Cerebellar nuclear complex (tissue), 1 donor: ENCODE measurements at places on chromosomes 16 and 17.

DNA sequence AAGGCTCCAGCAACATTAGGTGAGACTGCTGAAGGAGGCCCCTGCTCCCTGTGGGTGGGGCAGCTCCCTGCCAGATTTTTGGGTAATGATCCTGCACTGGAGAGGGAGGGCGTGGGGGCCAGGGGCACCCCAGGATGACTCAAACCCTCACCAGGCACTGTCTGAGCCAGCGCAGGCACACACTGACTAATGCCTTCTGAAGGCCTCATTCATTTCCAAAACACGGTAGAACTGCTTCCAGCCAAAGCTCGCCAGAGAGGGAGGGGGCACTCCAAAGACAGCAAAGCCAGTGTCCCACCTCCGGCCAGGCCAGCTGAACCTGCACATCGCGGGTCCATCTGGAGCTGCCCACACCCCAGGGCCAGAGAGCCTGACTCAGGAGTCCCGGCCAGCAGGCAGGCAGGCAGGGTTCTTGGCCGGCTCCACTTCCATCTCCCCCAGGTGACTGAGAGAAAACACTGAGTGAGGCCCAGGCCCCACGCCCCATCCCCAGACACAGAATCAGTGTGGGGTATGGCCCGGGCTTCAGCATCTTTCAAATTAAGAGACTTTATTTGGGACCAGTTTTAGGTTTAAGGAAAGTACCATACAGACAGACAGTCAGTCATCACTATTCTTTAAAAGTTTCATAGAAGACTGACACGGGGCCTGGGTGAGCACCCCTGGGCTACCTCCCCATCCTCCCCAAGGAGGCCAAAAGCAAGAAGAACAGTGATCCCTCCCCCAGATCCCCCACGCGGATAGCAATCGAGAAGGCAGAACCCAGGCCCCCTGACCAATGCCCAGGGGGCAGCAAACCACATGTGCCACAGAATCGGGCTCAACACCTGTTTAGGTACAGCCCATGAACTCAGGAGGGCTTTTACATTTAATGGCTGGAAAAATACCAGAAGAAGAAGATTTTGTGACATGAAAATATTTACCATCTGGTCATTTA, 2.3 kb downstream of the PIEZO1 start:
- no peak for DNase-seq

DNA sequence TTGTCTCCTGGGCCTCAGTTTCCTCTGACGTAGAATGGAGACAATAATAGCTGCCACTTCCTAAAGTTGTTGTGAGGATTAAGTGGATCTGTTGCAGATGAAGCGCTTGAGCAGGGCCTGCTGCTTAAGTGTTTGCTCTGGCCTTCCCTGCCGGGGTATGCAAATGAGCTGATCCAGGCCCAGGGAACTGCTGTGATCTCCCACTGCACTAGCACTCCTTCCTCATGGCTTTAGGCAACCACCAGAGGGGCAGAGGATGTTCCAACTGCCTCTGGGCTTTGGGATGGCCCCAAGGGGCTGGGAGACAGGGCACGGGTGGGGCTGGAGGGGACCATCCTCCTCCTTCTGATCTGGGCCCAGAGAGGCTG, 6.2 kb downstream of the SBK1 start:
- DNase-seq: no peak

DNA sequence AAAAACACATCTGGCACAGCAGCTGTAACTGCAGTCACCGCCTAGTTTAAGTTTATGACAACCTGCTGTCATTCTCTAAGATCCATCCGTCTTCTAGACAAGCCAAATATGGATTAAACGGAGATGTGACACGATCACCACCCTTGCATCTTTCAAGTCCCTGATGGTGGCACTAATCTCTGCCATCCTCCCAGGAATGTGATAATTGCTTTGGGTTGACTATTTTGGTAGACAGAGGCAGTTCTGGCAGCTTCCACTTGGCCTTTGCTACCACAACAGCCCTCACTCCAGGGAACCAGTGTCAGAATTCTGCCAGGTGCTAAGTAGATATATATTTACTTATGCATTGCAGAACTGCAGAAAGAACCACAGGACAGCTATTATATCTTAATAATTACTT, 81.3 kb downstream of the ADCY9 start:
- no peak for DNase-seq

DNA sequence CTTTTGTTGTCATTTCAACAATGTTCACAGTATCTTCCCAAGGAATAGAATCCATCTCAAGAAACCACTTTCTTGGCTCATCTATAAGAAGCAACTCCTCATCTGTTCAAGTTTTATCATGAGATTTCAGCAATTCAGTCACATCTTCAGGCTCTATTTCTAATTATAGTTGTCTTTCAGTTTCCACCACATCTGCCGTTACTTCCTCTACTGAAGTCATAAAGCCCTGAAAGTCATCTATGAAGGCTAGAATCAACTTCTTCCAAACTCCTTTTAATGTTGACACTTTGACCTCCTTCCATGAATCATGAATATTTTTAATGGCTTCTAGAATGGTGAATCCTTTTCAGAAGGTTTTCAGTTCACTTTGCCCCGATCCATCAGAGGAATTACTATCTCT, 102.1 kb downstream of the CDH13 start:
- no peak for DNase-seq

GRCh38 chr17:9174779-9175574, 153.7 kb downstream of the NTN1 start:
- DNase-seq: no peak

- no peak for DNase-seq
Observed at GRCh38 chr17:48328457-48328856, 101.6 kb downstream of the SKAP1 start.

- DNase-seq: no peak
Observed at GRCh38 chr16:13448346-13448745, 471.6 kb upstream of the ERCC4 start.

GRCh38 chr17:59439262-59439661, 107.8 kb downstream of the YPEL2 start:
- DNase-seq: no peak

GRCh38 chr16:53911513-53911912, 207.6 kb downstream of the FTO start:
- no peak for DNase-seq

GRCh38 chr17:42819939-42820535, 4.0 kb downstream of the BECN1 start:
- no peak for DNase-seq

DNA sequence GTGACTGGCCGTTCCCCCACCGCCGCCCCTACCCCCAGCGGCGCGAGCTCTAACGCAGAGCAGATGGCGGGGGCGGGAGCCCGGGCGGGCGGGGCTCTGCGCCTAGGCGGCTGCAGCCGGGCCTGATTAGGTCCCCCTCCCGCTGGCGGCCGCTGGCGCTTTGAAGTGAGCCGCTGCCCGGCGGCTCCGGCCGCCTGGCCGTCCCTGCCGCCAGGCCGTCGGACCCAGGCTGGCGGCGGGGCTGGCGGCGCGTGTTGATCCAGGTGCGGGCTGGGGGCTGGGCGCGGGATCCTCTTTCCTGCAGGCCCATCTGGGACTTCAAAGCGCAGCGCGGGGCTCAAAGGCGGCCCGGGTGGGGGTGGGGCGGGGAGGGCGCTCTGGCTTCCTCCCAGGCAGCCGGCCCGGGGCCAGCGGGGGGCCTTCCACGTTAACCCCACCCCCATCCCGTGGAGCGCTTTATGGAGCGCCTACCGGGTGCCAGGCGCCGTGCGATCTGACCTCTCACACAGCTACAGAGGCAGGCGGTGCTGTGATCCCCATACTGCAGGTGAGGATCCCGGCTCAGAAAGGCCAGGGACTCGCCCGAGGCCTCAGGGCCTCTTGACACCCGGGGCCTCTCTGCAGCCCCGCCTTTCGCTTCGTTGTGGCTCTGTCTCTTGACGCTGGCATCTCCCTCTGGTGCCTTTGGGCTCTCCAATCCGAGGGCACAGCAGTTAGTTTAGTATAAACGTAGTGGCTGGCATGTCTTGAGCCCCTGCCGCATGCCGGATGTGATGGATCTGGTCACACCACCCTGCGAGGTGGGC, 80.0 kb upstream of the NKD1 start:
- DNase-seq: no peak

DNA sequence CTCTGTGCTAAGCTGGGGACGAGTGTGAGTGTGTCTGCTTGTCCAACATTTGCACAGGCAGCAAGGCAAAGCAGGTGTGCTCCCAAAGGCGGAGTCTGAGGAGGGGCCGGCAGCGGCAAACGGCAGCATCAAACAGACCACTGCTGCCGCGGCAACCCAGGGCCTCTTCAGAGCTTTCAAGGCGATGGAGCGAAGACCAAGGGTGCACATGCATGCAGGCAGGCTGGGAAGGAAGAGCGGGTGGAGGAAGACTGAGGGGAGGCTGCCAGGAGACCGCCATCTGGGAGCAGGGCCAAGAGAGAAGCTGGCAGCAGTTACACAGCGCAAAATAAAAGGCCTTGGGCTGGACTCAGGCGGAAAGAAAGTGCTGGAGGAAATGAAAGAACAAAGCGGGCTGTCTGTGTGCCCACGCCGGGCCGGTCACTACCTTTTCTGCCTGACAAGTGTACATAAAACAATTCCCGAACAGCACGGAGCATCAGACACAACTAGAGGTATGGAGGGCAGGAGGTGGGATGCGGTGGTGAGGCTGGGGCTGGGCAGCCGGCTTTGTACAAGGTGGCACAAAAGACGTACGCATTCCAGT, 8.5 kb downstream of the TIMM22 start:
- no peak for DNase-seq

DNA sequence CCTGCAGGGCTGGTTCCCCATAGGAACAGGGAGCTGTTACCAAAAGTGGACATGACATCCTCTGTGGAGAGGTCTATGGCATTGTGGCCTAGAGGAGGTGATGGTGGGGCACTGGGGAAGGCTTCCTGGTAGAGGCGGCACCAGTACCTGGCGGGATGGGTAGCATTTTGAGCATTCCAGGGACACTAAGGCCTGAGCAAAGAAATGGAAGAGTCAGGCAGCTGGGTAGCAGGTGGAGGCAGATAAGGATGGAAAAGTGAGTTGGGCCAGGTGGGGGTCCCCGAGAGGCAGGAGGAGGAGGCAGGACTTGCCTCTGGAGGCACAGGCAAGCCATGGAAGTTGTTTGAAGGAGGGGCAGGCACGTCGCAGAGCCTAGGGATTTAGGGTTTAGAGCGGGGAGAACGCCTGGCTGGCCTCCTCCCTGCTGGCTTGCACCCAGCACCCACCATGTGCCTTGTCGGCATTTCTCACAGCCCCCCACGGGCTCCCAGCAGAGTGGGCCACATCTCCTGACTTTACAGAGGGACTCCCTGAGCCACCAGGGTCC, 5.1 kb upstream of the ADCY7 start:
- no peak for DNase-seq

GRCh38 chr16:27506771-27507170, 42.9 kb downstream of the GTF3C1 start:
- no peak for DNase-seq

DNA sequence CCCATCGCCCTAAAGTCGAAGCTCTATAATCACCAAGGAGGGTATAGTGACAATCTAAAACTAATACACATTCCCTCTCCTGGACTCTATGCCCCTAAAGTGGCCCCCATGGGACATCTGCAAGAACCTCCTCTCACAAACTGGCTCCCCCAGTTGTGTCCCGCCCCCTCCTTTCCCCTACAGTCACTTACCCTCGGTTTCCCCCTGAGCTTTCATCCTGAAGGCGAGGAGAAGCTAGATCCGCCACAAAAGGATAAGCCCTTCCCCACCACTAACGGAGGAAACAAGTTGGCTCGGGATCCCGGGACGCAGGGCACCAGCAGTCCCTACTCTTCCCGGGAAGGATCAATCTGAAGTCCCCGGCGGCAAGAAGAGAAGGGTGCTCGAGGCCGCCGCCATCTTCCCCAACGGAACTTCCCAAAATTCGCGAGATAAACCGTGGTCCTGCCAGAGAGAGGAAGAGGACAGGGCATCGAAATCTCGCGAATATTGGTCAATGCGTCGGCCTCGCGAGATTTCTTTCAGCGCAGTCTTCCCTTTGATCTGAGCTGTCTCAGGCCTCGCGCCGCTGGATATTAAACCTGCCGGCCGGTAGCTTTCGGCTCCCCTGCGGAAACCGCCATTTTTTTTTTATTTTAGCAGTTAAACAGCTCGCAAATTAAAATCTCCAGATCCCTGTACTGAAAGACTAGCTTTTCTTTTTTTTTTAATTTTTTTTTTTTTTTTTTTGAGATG, at the start of gene MED1:
TSS of gene MED1 (minus strand) at position 417 of the 735 bp plus-strand sequence. CDS start at position 216, 201 bp downstream.
- DNase-seq: peak; percentile 49

DNA sequence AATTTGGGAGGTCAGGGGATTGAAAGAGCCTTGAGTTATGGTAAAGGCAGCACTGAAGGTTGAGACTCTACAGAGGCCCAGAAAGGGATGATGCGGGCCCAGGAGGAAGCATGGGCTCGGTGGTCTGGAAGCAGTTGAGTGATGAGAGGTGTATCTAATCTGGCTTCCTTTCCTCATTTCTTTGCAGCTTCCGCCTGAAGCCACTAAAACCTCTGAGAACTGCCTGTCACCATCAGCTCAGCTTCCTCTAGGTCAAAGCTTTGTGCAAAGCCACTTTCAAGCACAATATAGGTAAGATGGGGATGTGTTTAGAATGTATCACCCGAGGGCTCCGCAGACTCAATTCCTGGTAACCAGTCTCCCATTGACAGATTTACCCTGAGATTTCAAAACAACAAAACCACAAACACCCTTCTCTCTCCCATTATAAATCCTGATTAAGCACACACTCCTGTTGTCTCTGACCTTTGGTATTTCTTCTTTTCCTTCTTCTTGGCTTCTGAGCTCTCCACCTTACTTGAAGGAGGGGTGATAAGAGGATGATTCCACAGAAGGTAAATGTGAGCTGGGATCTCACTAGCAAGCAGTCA, 21.2 kb downstream of the USP43 start:
- no peak for DNase-seq

GRCh38 chr16:85750146-85750826, 610 bp downstream of the C16orf74 start:
- no peak for DNase-seq

DNA sequence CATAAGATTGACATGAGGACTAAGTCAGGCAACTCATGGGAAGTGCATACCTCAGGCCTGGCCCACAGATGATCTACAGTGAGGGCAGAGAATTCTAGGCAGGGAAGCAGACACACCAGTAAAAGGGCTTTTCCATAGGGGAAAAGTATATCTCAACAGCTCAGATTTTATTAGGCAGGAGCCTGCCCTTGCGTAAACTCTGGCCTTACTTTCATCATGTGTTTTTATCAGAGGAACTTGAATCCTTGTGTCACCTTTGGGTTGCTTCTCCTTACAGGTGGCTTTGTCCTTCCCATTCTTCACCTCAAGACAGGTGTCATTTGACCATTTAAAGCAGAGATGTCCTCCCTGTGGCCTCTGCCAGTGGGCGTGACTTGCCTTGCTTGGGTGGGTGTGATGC, 138.1 kb downstream of the MSI2 start:
- DNase-seq: no peak
